ENCODE measurements at places on chromosomes 5 and 9.

- no peak for DNase-seq
Measured at GRCh38 chr5:171783051-171783450, 2.6 kb upstream of the SMIM23 start.

- DNase-seq: no peak
Measured at GRCh38 chr5:160488394-160489325, 67.0 kb downstream of the PTTG1 start.

- DNase-seq: no peak
Measured at GRCh38 chr5:153827397-153827796, 211.3 kb downstream of the FAM114A2 start.

DNA sequence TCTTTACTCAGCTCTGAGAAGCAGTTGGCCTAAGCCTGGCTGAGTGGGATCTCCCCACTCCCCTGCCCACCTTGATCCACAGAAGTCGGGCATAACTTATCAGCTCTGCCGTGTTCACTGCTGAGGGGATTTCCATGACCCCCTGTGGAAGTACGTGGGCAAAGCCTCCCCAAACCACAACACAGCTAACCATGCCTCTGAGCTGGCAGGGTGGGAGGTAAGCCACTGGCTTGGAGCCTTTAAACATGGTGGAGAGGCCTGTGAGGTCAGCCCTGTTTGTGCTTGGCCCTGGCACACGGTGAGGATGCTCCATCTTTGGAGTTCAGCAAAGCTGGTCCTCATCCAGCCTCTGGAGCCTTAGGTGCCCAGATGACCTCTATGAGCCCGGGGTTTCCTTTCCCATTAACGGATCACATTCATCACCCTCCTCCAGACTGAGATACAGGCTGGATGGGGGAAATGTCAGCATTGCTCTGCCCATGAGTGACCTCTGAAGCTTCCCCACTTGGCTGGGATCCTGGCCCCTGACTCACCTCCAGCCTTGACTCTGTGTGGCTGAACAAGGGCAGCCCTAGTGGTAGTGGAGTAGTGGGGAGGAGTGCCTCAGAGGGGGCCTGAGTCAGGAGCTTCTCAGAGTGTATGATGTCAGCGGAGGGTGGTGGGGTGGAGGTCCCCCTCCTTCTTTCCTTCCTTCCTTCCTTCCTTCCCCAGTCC lies 6.2 kb downstream of the PDLIM4 start:
- peak; percentile 82 for DNase-seq

GRCh38 chr9:108707120-108707519 lies 148.7 kb downstream of the ACTL7B start:
- DNase-seq: no peak

DNA sequence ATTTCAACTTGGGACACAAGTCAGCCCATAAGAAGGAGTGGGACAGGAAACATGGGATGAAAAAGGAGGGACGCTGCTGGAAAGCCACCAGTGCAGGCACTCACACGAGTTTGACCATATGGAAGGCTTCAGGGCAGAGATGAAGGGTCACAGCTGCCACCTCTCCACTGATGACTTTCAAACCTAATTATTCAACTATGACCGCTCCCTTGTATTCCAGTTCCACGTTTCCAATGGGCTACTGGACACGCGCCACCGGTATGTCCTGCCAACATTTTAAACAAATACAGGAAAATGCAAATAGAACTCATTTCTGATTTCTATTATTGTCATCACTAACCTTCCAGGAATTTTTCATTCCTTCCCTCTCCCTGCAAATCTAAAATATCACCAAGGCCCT lies 134.7 kb downstream of the SLC1A3 start:
- peak; percentile 31 for DNase-seq

GRCh38 chr5:72170101-72170500 lies 62.8 kb downstream of the MAP1B start:
- DNase-seq: no peak

DNA sequence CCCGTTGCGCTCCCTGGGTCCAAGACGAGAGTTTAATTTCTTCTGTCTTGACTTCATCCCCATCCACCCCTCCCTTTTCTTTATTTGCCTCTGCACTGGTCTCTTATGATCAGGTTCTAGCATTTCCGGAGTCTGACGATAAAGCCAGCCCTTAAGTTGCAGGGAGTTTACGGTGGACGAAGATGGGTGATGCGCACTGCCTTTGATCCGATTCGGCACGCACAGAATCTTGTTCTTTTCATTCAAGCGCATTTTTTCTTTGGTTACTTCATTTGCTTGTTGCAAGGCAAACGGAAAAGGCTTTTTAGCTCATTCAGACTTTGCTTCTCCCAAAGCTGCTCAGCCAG lies 488 bp upstream of the MCTP1 start:
- DNase-seq: no peak

GRCh38 chr5:66718374-66719002 lies 122.3 kb downstream of the MAST4 start:
- DNase-seq: no peak

DNA sequence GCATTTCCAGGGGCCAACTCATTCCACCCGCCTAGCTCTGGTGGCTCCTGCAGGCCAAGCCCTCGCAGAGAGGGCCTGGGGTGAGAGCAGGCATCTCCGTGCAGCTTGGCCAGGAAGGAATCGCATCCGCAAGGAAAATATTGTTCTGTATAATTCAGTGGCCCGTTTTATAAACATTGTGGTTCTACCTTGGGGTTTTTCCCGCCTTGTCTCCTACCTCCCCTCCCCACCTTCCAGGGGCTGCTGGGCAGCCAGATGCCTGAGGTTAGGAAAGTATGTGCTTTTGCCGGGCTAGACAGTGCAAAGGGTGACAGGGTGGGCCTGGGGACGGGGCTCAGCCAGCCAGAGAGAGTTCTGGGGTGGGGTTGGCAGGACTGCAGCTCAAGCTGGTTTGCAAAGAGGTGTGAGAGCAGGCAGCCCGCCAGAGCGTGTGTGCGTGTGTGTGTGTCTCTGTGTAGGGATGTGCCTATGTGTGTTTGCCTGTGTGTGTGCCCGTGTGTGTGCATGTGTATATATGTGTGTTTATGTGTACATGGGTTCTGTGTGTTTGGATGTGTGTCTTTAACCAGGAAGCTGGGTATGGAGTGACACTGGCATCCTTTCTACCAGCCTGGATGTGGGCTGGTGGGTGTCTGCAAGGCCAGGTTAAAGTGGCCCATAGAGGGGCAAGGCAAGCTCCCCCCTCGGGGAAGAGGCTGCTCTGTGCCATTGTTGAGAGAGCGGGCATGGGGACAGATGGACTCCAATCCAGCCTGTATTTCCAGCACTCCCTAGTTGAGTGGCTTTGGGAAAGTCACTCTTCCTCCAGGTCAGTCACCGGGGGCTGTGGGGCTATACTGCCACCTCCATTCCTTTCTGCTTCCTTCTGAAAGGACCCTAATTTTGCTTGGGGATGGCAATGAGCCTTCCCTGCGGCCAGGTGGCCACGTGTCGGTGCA lies 10.6 kb upstream of the SLC2A6 start:
- no peak for DNase-seq

GRCh38 chr9:136399176-136400037 lies 563 bp downstream of the SNAPC4 start:
- DNase-seq: no peak

GRCh38 chr5:54547711-54548250 lies 30.2 kb downstream of the SNX18 start:
- no peak for DNase-seq

Measured in dermis microvascular lymphatic vessel endothelial cell (primary cell).